ENCODE measurements at places on chromosomes 5 and 9.

DNA sequence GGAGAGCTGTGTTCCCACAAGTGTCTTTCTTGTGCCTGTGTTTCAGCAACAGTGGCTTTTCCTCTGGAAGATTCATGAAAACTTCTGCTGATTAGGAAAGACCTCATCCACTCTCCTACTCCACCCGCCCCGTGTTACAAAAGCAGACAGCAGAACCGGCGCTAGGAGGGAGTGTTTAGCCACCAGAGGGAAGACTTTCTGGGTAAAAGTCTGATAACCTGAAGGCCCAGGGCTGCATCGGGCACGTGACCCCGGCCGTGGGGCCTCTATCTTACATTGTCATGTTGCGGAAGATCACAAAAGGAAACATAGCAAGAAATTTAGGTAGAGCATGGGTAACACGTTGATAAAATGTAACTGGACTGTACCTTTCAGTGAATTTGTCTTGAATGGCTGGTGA lies 32.0 kb upstream of the DMRT2 start:
- DNase-seq: no peak

GRCh38 chr9:68416936-68417564 lies 60.6 kb downstream of the PGM5 start:
- no peak for DNase-seq

DNA sequence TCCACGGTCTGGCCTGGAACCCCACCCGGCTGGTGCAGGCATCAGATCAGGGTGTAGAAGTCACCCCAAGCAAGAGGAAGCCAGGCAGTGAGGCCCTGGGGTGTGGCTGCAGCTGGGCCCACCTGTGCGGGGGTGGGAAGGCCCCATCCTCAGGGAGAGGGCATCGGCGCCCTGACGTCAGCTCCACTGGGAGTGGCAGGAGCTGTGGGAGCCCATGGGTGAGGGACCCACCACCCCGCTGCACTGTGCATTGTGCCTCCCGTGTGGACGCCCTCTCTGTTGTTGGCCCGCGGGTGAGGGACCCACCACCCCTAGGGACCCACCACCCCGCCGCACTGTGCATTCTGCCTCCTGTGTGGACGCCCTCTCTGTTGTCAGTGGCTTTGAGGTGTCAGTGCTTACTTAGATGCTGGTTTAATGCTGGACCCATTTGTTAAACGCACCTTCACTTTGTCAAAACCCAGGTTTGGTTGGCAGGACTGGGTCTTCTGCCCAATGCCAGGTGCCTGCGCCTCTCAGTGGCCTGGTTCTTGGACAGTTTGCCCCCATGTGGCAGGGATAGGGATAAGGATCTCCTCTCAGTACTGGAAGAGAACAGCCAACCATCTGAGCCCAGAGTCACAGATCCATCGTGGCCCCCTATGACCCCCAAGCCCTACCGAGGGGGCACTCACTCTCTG lies 6.9 kb upstream of the EXOC3 start:
- no peak for DNase-seq

DNA sequence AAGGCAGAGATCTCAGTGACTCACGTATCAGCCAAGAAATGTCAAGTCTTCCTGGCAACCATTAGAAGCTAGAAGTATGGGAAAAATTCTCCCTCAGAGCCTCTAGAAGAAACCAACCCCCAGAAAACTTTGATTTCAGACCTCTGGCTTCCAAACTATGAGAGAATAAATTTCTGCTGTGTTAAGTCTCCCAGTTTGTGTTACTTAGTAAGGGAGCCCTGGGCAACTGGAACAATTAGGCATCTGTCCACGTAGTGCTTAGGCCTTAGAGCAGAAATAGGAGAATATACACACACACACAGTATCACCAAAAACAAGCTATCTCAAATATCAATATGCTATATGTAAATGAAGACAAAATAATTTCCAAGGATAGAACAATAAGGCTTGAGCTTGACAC lies 894.8 kb upstream of the CDH10 start:
- DNase-seq: no peak

GRCh38 chr5:6937677-6938076 lies 224.4 kb downstream of the TENT4A start:
- no peak for DNase-seq

- DNase-seq: no peak
Observed at GRCh38 chr9:109816490-109816889, 36.5 kb downstream of the PALM2AKAP2 start.

GRCh38 chr5:86979811-86980411 lies 287.8 kb upstream of the RASA1 start:
- DNase-seq: no peak
